AG08395 (cell line): ENCODE measurements at places on chromosomes 3 and 15.

DNA sequence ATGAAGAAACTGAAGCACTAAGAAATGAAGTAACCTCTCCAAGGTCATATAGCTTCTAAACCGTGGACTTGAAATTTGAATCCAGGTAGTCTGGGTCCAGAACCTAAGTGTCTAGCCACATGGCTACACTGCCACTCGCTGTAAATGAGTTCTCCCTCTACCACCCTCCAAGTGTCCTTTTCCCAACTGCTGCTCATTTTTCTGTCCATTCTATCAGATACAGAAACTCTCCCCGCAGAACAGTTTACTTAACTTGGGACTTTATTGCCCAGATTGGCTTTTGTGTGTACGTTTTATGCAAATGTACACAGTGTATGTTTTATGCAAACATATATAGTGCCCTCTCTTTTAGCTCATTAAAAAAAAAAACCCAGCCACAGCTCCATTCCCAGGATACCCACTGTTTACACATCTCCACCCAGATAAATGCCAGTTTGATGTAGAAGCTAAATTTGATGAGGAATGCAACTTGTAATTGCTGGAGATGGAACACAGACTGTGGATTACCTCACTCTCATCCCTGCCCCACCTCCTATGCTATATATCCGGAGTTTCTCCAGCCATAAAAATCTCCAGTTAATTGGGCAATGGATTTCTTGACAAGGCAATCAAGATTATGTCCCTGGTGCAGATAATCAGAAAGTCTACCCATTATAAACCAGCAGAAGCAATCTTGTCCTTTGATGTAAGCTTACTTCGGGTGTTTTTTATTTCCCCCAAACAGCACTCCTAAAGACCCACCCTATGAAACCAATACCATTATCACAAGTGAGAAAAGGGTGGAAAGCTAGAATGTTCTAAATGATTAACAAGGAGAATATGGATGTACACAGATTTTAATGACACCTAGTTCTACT is 42.0 kb downstream of the THBS1 start:
- no peak for DNase-seq

GRCh38 chr3:17489139-17489538 is 253.3 kb downstream of the TBC1D5 start:
- DNase-seq = peak; percentile 2

- no peak for DNase-seq
Observed at GRCh38 chr15:101479342-101479845, 10.1 kb downstream of the PCSK6 start.

GRCh38 chr3:14181253-14181652 is 2.6 kb downstream of the LSM3 start:
- DNase-seq = no peak

DNA sequence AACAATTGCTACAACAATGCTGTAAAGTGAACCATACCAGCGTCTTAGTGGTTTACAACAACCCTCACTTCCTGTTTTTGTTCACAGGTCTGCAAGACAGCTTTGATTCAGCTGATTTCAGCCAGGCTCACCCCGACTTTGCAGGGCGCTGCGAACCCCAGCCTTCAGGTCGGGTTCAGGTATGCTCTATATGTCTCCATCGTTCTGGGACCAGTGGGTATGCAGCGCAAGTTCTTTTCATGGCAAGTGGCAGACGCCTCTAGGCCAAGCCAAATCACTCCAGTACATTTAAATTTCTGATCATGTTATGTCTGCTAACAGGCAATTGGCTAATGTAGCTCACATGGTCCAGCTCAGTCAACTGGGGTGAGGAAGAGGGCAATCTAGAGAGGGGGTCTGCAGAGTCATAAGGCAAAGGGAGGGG is 52.4 kb upstream of the RGMA start:
- no peak for DNase-seq

- peak; percentile 34 for DNase-seq
Observed at GRCh38 chr15:36571301-36571700, 8.1 kb upstream of the CDIN1 start.

GRCh38 chr3:930866-931265 is 162.0 kb upstream of the CNTN6 start:
- no peak for DNase-seq

- DNase-seq = no peak
Observed at GRCh38 chr3:42655331-42655888, 1.9 kb downstream of the ZBTB47 start.
